ENCODE measurements at places on chromosomes 7 and 10. TPM values are rescaled to one million over a fixed set of nuclear protein-coding genes. Genes with fewer than 3 reads are reported as not detected.

- DNase-seq, result no peak
Observed at GRCh38 chr7:15937571-15937970, 251.1 kb upstream of the MEOX2 start.

H2BK1 gene
- total RNA-seq, result not detected

ELN gene
- 27.0 TPM for total RNA-seq

- DNase-seq, result no peak
Observed at GRCh38 chr10:119505131-119505551, 37.4 kb downstream of the RGS10 start.

MUC3A gene
- total RNA-seq, result 1.5 TPM

DNA sequence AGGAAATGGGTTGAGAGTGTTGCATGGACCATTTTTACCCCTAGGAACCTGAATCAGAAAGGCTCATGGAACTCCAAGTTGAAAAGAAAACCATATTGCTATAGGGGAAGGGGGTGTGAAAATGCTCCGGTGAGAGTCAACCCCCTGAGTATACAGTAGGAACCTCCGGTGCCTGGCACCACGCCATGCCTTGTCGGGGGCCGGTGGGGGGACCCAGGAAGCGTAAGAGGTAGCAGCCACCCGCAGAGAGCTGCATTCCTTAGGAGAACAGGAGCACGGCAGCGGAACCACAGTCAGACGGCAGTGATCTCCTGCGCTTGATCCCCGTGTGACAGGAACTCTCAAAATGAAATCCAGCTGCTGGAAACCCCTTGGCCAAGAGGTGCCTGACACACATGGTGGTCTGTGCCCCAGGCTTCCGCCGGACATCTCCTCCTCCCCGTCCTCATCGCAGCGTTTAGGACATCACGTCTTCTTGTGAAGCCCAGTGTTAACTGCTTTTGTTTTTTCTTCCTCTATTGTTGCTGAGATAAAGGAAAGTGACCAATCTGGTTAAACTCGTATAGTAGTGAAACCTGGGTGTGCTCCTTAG is 186.8 kb downstream of the CELF2 start:
- DNase-seq, result no peak

- no peak for DNase-seq
Observed at GRCh38 chr7:27046854-27047549, 48.8 kb downstream of the HOXA1 start.

DNA sequence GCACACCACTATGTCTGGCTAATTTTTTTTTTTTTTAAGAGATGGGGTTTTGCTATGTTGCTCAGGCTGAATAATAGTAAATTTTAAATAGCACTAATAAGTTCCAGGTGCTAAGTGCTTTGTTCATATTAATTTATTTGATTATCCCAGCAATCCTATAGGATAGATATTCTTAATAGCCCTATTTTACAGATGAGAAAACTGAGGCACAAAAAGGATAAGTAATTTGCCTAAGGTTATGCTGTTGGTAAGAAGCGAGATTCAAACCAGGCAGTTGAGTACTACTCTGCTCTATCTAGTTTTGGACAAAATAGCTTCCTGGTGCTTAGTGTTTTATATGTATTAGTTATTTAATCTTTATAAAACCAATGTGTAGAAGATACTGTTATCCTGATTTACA is 72.5 kb upstream of the STRIP2 start:
- DNase-seq, result no peak

GRCh38 chr10:260819-261429 is 125.7 kb downstream of the ZMYND11 start:
- no peak for DNase-seq

LRRC17 gene
- total RNA-seq, result 33.6 TPM

- peak; percentile 68 for DNase-seq
Observed at GRCh38 chr7:44158873-44159631, 17.9 kb upstream of the MYL7 start.

DNA sequence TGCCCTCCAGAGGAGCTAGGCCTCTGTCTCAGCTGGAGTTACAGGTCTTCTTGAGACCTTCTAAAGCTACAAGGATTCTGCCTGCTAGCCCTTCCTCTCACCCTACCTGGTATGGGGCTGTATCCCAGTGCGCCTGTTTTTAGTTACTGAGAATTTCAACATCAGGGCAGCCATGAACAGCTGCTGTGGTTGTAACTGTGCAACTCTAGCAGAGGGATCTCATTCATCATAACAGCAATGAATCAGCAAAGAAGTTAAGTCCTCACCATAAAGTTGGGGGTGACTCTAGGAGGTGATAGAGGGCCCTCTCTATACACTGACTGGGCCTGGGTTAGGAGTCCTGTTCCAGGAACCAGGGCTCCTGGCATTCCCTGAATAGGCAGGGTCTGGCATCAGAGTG is 14.0 kb upstream of the CDH23 start:
- no peak for DNase-seq

TRIM50 gene
- total RNA-seq, result not detected
